ENCODE measurements at places on chromosomes 7 and 10. TPM values are rescaled to one million over a fixed set of nuclear protein-coding genes. Genes with fewer than 3 reads are reported as not detected.

Gene FAM131B
- 0.64 TPM for total RNA-seq

Gene OR9A2
- total RNA-seq, result not detected

Gene ADCYAP1R1
- 0.15 TPM for total RNA-seq

Gene ACHE
- total RNA-seq, result 1.5 TPM

Gene NEURL1
- total RNA-seq, result not detected

Gene ETV1
- 0.27 TPM for total RNA-seq

DNA sequence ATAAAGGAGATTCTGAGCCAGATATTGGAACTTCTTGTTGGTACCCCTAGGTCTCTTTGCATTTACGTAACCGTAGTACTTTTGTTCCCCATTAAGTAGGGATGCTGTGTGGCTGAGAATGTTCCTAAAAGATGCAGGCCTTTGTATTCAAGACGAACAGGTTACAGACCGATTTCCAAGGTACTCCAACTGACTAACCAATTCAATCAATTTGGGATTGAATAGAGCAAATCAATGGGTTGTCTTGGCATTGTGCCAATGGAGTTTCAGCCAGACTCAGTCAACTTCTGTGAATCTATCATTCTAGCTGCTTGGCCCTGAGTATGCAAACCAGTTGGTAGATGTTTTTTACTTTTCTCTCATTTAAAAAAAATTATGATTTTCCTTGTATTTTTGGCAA is 347.3 kb upstream of the NPVF start:
- no peaks in the 10 kb centered on the region for H3K4me1 ChIP-seq
- no peak for DNase-seq
- H3K4me3 ChIP-seq, result no peak overlapping the region
- no peaks in the 10 kb centered on the region for H3K27me3 ChIP-seq
- H3K27ac ChIP-seq, result no peak overlapping the region

DNA sequence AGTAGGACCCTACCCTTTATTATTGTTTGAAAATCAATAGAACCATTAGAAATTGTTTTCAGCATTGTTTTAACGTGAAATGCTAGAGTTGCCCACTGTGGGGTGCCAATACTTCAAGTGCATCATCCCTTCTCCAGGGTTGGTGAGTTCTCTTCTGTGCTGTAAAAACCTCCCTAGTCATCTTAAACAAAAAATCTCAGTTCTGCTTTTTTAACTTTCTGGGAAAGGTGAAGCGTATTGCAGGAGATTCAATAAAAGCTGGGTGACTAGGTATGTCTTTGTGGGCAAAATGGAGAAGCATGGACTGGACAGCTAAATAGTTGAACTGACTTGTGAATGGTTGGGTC is 699.1 kb downstream of the SUGCT start:
- no peak for DNase-seq
- no peak overlapping the region for H3K4me3 ChIP-seq
- H3K36me3 ChIP-seq, result no peaks in the 10 kb centered on the region
- H3K27me3 ChIP-seq, result no peaks in the 10 kb centered on the region
- no peak overlapping the region for H3K27ac ChIP-seq

GRCh38 chr7:149321978-149322541 is 60.1 kb downstream of the ZNF783 start:
- H3K4me3 ChIP-seq, result peak overlapping the region; percentile 20
- no peak overlapping the region for H3K27ac ChIP-seq
- H3K27me3 ChIP-seq, result peaks cover 15% of the 10 kb centered on the region
- no peak for DNase-seq
- no peaks in the 10 kb centered on the region for H3K36me3 ChIP-seq

DNA sequence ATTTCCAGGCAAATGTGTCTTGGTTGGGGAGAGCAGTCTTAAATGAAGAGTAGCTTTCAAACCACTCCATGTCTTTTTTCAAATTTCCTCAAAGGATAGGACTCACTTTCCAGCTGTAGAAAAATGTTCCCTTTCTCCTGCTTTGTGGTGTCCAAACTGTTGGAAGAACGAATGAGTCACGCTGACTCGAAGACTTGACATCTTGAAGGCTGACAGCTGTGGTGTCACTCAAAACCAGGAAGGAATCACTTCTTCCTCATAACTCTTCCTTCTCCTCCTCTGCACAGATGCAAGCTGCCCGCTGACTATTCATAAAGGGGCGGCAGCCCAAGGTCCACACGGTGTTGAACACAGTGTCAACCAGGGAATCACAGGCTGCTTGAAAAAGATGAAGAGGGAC is 19.2 kb downstream of the PLA2G12B start:
- no peaks in the 10 kb centered on the region for H3K4me1 ChIP-seq
- H3K36me3 ChIP-seq, result no peaks in the 10 kb centered on the region
- no peak for DNase-seq
- no peak overlapping the region for H3K4me3 ChIP-seq
- H3K27ac ChIP-seq, result no peak overlapping the region

DNA sequence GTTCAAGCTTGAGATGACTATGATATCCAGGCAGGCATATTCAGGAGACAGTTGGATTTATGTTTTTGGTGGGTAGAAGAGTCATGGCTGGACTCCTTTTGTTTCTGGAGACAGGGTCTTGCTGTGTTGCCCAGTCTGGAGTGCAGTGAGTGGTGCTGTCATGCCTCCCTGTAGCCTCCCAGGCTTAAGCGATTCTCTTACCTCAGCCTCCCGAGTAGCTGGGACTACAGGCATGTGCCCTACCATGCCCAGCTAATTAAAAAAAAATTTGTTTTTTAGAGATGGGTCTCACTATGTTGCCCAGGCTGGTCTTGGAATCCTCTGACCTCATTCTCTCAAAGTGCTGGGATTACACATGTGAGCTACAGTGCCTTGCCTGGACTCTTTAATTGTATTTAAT is 62.0 kb downstream of the ADK start:
- H3K27ac ChIP-seq, result no peak overlapping the region
- H3K27me3 ChIP-seq, result no peaks in the 10 kb centered on the region
- peaks cover under 1% of the 10 kb centered on the region for H3K4me1 ChIP-seq
- no peak for DNase-seq
- no peak overlapping the region for H3K4me3 ChIP-seq
- peaks cover 12% of the 10 kb centered on the region for H3K36me3 ChIP-seq

DNA sequence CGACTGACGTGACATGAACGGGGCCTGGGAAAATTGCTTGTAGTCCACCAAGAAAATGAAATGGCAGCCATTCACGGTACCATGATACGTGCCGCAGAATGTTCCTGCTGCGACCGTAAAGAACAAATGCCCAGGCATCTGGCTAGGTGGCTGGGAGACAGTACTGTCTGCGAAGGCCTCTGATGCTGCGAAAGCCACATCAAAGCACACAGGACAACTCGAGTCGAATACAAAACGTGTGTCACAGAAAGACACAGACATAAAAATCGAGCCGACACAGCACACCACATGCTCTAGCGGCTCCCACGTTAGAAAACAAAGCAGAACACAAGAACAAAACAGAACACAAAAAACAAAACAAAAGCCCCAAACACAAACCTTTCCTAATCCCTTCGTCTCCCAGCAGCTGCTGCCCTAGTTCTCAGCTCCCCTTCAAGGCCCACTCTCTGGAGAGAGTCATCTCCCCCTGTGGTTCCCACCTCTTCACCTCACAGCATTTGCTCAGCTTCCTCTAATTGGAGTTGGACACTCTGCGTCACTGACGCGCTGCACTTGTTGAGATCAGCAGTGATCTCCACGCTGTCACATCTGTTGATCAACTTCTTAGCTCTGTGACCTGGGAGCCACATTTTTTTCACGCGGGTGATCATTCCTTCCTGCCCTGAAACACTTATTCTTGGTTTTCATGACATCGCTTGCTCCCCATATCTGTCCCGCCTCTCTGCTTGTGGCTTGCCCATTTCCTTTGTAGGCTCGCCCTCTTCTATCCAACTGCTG is 112.2 kb downstream of the CLEC2L start:
- peaks cover 5% of the 10 kb centered on the region for H3K36me3 ChIP-seq
- H3K4me3 ChIP-seq, result no peak overlapping the region
- DNase-seq, result no peak
- no peaks in the 10 kb centered on the region for H3K27me3 ChIP-seq
- no peaks in the 10 kb centered on the region for H3K4me1 ChIP-seq

DNA sequence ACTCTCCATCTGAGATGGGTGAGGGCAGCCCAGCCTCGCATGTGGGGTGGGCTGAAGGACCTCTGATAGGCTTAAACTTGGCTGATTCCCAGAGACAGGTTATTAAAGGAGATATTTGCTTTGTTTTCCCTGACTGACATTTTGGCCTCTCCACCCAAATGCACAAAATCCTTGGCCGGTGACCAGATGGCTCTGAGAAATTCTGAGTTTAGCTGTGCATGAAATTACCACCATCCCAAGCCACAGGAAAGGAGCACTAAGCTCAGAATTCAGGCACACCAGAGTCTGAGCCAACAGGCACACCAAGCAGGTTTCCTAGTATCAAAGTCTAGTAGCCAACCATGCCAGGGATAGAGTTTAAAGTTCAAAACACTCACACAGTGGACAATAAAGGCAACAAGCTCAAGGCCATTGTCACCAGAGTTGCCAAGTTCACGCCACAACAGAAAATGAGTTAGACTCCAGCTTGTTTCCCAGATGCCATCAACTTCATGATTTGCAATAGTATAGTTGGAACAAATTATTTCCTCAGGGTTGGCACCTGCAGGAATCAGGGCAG is 387.6 kb downstream of the KCNMA1 start:
- peaks cover 63% of the 10 kb centered on the region for H3K4me1 ChIP-seq
- DNase-seq, result no peak
- no peak overlapping the region for H3K4me3 ChIP-seq

DNA sequence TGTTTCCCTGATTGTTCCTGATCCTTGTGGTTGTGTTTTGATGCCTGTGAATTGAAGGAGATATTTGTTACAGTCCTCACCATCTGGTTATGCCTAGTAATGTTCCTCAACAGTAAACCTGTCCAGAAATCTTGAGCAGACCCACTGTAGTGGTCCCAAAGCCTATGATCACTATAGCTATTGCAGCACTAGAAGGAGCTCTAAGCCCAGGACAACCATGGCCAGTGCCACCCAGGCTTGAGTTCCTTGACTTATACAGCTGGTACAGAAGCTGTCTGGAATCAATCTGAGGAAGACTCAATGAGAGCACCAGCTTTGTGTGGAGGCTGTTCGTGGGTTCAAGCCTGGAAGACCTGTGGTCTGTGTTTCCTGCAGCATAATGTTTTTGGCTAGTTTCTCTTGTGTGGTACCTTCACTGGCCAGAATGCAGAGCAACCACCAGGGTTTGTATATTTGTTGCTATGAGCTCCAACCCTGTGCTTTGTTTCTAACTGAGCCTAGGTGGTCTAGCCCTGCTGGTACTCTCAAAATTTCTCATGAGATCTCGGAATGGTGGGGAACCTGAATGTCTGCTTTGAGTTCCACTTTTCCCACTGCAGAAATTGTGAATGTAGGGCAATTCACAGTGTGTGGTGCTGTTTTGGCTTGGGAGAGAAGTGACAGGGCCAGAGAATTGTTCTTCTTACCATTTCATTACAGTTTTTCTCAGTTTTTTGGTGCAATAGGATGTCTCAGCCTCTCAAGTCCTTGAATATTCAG is 355.2 kb downstream of the SUGCT start:
- no peak overlapping the region for H3K4me3 ChIP-seq
- no peaks in the 10 kb centered on the region for H3K36me3 ChIP-seq
- no peaks in the 10 kb centered on the region for H3K4me1 ChIP-seq
- no peak overlapping the region for H3K27ac ChIP-seq

GRCh38 chr10:112857493-112857892 is 92.6 kb upstream of the TCF7L2 start:
- no peak for DNase-seq
- H3K36me3 ChIP-seq, result no peaks in the 10 kb centered on the region
- no peak overlapping the region for H3K4me3 ChIP-seq
- no peaks in the 10 kb centered on the region for H3K4me1 ChIP-seq
- H3K27ac ChIP-seq, result no peak overlapping the region

GRCh38 chr10:73908853-73909539 is 1.9 kb upstream of the PLAU start:
- H3K4me3 ChIP-seq, result no peak overlapping the region
- H3K4me1 ChIP-seq, result peaks cover 45% of the 10 kb centered on the region
- H3K36me3 ChIP-seq, result peaks cover 13% of the 10 kb centered on the region
- no peaks in the 10 kb centered on the region for H3K27me3 ChIP-seq
- no peak for DNase-seq

DNA sequence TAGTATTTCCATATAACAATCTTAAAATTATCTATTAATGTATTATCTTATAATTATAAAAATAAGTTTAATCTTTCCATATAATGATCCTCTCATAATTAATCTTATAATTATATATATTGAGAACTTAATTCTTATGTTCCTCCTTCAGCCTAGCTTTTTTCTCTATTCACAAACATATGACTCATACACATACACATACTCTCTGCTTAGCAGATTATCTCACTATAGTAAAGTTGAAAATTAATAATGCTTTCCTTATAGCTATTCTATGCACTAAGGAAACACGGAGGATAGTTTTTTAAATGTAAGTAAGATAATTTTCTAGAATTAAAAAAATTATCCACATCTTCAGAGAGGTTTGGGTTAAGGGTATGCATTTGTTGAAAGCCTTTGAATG is 47.7 kb upstream of the ITGB8 start:
- H3K4me1 ChIP-seq, result no peaks in the 10 kb centered on the region
- no peak overlapping the region for H3K27ac ChIP-seq
- no peak overlapping the region for H3K4me3 ChIP-seq
- no peaks in the 10 kb centered on the region for H3K27me3 ChIP-seq

- DNase-seq, result no peak
- no peak overlapping the region for H3K4me3 ChIP-seq
- H3K27me3 ChIP-seq, result no peaks in the 10 kb centered on the region
- no peaks in the 10 kb centered on the region for H3K4me1 ChIP-seq
- no peaks in the 10 kb centered on the region for H3K36me3 ChIP-seq
Observed at GRCh38 chr7:23213755-23214154, 31.9 kb downstream of the NUP42 start.

DNA sequence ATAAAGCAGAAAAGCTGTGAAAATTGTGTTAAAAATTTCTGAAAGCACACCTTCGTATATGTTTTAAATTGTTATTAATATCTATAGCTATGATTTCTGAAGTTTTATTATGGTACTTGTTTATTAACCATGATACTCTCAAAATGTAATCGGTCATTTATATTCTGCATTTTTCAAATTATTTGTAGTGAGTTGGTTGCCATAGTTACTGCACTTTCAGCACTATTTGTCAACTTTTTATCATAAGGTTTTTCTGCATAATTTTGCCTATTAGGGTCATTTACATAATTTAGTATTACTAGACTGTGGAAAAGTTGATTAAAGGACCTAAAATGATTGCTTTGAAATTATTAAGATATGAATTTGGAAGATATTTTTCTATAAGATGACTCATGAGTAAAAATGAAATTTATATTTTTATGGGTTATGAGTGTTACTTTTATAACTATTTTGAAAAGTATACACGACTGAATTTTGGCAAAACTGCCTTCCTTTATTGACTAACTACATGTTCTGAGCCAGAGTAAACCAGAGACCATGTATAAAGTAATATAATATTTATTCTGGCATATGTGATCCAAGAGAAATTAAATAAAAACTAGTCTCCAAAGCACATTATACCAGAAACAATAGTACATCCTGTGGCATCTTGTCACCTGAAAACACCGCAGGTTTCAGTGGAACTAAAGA is 7.9 kb upstream of the AGR2 start:
- H3K27ac ChIP-seq, result no peak overlapping the region
- no peaks in the 10 kb centered on the region for H3K4me1 ChIP-seq
- DNase-seq, result no peak
- H3K36me3 ChIP-seq, result no peaks in the 10 kb centered on the region
- H3K4me3 ChIP-seq, result no peak overlapping the region

Data from esophagus squamous epithelium (tissue), 5 donors.